ENCODE measurements at places on chromosomes 16 and 17. TPM values are rescaled to one million over a fixed set of nuclear protein-coding genes. Genes with fewer than 3 reads are reported as not detected.

MED1 gene
- 13.4 TPM for total RNA-seq

CAPNS2 gene
- 0.08 TPM for total RNA-seq

KCTD5 gene
- 73.1 TPM for total RNA-seq

TRAP1 gene
- 632 TPM for total RNA-seq

Measured in HT-29 (cell line).